ENCODE measurements at places on chromosomes 7 and 10.

GRCh38 chr10:128058106-128058749 is 68.0 kb downstream of the MKI67 start:
- DNase-seq, result no peak

GRCh38 chr10:29535012-29535777 is 99.6 kb downstream of the SVIL start:
- no peak for DNase-seq

GRCh38 chr7:78052112-78052511 is 253.5 kb downstream of the PHTF2 start:
- no peak for DNase-seq

GRCh38 chr10:128957221-128957620 is 509.8 kb upstream of the MGMT start:
- no peak for DNase-seq

DNA sequence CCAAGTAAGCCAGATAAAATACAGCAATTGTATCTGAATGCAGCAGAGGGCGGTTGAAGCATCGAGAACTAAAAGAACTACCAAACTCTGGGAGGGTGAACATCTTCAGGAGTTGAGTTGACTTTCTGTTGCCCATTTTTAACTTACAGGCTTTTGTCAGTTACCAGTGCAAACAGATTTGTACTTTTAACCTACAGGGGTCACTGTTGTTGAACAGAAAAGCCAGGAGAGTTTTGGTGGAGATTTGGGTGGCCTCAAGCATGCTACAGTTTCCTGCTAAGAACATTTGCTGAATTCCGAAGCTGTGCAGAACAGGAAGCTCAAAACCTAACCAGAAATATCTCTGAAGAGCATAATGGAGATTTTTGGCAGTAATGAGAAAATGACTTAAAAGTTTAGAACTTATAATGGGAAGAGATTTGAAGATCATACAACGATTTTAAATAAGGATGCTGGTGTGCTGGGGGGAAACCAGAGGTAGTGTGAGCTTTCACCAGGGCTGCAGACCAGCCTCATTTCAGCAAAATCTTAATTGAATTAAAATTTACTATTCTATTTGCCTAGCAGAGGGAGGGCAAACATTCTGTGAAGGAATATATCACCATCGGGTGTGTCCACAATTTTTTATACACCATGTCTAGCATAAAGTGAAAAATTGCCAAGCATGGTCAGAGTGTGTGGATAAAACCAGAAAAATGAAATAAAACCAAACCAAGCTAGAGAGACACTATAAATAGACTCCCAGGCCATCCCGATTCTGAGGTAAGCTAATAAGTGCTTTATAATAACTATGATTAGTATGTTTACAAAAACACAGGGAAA is 208.6 kb upstream of the CCDC6 start:
- DNase-seq, result no peak

DNA sequence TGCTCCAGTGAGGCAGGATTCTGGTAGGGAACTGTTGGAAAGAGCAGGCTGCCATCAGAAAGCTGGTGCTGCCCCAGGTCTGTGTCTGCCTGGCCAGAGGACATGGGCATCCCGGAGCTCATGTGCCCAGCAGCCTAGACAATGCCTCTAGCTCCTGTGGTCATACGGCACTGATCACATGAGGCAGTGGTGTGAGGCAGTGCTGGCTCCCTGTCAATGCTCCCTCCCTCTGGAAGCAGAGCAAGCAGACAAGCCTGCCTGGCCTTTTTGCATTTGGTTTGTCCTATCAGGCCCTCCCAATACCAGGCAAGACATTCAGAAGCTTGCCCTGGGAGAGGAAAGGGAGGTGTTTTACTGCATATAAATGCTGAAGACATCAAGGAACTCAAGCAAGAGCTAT is 19.5 kb upstream of the MMP21 start:
- no peak for DNase-seq

DNA sequence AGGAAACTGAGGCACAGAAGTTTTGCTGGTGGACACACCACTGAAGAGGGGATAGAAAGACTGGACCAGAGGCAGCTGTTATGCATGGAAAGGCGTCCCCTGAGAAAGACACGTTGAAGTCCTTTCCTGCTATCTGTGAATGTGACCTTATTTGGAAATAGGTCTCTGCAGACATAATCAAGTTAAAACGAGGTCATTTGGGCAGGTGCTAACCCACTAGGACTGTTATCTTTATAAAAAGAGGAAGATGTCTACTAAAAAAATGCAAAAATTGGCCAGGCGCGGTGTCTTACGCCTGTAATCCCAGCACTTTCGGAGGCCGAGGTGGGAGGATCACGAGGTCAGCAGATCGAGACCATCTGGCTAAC is 31.6 kb downstream of the ELMO1 start:
- DNase-seq, result no peak

GRCh38 chr7:24824896-24825295 is 67.6 kb upstream of the GSDME start:
- DNase-seq, result no peak

GRCh38 chr7:121330053-121330833 is 1.4 kb downstream of the WNT16 start:
- no peak for DNase-seq

- no peak for DNase-seq
Observed at GRCh38 chr7:92874567-92874966, 38.2 kb upstream of the CDK6 start.

DNA sequence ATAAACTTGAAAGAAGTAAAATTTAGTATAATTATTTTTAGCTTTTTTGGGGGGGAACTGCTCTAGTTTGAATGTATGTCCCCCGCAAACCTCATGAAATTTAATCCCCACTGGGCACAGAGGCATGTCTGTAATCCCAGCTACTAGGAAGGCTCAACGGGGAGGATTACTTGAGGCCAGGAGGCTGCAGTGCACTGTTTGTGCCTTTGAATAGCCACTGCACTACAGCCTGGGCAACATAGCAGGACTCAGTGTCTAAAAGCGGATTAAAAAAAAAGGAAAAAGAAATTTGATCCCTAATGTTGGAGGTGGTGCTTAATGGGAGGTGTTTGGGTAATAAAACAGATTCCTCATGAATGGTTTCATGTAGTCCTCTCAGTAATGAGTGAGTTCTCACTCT is 43.1 kb upstream of the PHF14 start:
- no peak for DNase-seq

GRCh38 chr7:36455646-36456045 is 66.0 kb downstream of the ANLN start:
- no peak for DNase-seq

- DNase-seq, result no peak
Observed at GRCh38 chr10:6008497-6009142, 31.3 kb upstream of the IL15RA start.

DNA sequence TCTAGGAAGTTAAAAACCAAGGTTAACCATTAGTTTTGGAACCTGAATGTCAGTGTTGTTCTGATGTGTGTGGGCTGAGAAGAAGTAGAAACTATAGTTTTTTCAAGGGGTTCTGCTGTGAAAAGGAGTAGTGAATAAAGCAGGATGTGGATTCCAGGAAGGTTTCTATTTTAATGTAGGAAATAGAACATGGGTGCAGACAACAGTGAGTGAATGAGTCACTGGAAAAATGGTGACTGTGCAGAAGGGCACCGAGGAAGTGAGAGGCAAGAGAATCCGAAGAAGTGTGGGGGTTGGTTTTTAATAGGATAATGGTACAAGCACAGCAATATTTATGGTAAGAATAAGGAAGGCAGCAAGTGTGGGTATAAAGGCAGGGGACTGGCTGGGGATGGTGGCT is 120.4 kb downstream of the ARHGAP21 start:
- DNase-seq, result no peak

DNA sequence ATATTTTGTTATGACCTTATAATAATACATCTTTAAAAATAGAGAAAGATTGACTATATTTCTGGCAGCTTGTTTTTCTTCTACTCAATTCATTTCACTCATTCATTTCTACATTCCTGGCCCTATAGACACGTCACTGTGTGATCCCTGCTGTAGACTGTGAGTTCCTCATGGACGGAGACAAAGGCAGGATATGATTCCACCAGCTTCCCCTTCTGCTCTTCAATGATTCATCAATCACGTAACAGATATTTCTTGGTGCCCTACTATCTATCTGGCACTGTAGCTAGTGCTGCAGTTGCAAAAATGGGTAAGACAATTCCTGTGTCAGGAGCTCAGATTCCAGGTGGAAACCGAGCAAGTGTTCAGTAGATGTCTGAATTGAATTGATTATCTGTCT is 415.0 kb downstream of the SFMBT2 start:
- DNase-seq, result no peak

GRCh38 chr7:47905076-47905920 is 43.0 kb downstream of the PKD1L1 start:
- DNase-seq, result no peak

DNA sequence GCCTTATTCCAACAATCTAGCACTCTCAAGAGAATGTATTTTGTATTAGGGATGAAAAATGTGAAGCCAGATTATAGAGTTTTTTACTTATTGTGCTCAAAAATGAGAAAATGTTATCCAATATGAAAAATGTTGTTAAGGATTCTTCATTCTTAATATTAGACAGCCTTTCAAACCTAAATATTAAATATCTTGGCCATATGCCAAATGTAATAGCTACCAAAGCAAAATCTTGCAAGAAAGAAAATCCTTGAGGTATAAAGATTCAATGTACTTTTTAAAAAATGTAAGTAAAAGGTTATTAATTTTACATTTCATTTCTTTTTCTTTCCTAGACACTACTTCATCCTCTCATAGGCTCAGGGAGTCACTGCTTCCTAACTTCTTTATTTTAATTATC is 33.4 kb downstream of the MET start:
- DNase-seq, result no peak

DNA sequence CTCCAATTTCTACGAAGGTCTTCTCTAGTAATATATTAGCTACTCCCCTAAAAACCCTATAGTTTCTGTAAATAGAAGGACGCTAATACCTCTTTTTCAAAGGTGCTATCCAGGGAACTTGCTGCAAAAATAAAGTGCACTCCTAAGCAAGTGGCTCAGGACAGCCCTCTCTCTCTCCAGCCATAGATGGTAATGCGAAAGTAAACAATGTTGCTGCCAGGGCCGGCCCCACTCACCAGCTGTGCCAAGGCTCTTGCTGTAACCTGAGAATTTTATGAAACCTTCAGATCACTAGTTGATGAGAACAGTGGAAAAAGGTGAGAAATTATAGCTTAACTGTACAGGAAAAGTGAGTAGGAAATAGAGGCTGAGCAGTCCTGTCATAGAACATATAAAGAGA is 10.9 kb upstream of the TAS2R39 start:
- no peak for DNase-seq

DNA sequence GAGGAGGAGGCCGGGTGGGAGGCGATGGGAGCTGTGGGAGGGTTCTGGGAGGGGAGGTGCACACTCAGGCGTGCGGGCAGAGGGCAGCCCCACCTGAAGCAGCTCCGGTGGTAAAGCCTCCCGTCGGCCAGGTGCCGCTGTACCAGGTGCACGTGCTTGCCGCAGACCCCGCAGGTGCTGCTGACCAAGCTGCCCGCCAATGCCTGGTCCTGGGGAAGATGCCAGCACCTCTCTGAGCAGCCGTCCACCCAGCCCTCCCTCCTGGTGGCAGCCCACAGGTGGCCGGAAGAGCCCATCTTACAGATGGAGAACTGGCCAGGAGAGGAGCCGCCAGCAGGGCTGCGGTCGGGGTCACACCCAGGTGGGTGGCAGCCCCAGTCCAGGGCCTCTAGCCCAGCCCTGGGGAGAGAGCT is 12.6 kb downstream of the MICALL2 start:
- DNase-seq, result no peak

DNA sequence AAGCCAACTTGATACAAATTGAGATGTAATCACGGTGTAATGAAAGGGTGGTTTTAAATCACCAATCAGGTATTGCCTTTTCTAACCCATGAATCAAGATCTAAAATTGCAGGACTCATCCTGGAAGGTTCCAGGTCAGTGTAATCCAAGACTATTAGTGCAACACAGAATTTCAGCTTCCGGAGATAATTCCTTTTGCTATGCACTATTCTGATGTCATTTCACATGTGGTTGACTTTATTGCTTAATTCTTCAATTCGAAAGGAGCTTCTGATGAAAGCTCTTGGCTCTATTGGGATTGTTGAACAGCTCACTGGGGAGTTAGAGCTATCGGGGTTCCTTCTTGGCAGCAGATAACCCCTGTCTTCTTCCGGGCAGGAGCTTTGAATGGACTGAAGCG is 147.4 kb upstream of the INSYN2A start:
- DNase-seq, result no peak

DNA sequence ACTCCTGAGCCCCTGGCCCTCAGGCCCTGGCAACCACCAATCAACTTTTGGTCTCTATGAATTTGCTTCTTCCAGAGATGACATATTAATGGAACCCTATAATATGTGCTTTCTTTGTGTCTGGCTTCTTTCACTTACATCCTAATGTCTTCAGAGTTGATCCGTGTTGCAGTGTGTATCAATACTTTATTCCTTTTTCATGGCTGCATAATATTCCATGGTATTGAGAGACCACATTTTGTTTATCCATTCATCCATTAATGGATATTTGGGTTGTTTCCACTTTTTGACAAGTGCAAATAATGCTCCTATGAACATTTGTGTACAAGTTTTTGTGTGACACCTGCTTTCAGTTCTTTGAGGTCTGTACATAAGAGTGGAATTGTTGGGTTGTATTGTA is 43.3 kb upstream of the ELFN1 start:
- no peak for DNase-seq

GRCh38 chr10:14592566-14592965 is 182.1 kb downstream of the FAM107B start:
- DNase-seq, result no peak

GRCh38 chr10:24513155-24513554 is 210.5 kb downstream of the ARHGAP21 start:
- no peak for DNase-seq

GRCh38 chr7:14040528-14040927 is 51.1 kb upstream of the ETV1 start:
- DNase-seq, result no peak

GRCh38 chr7:121237601-121238000 is 91.2 kb upstream of the WNT16 start:
- no peak for DNase-seq

- DNase-seq, result no peak
Observed at GRCh38 chr7:158710651-158711102, 6.1 kb upstream of the NCAPG2 start.

Measured in stimulated activated CD4-positive, alpha-beta T cell treated with anti-CD3 and anti-CD28 coated beads, TNF-alpha, amount 100 ng/mL, for 4 hours (primary cell).